Naive thymus-derived CD8-positive, alpha-beta T cell (primary cell): ENCODE measurements at places on chromosomes 5 and 9. TPM values are rescaled to one million over a fixed set of nuclear protein-coding genes. Genes with fewer than 3 reads are reported as not detected.

C5orf47 gene
- not detected for total RNA-seq

DNA sequence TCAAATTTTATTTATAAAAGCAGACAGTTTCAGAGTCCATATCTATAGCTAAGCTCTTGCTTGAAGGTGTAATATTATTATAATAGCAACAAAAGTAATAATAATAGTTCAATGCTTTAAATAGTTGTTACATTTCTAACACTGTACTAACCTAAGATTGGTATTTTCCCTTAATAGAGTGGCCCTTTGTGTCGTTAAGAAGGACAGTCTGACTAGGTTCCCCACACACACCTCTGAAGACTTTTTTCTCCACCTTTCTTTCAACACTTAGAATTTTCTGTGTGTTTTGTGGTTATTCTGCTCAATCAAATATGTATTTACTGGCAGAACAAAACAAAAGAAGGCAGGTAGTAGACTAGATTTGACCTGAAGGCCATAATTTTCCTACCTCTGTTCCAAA, 223.2 kb upstream of the ACO1 start:
- DNase-seq = no peak

RASGEF1C gene
- not detected for total RNA-seq

GRCh38 chr5:93300309-93300923, 280.6 kb downstream of the NR2F1-AS1 start:
- DNase-seq = no peak

- no peak for DNase-seq
These were observed 47.3 kb downstream of the TRIO start for GRCh38 chr5:14190194-14191164.

- DNase-seq = no peak
These were observed 13.7 kb upstream of the ADRA1B start for GRCh38 chr5:159902444-159903121.

GRCh38 chr5:110255194-110255593, 471.3 kb downstream of the TMEM232 start:
- no peak for DNase-seq

HIGD2A gene
- 75.3 TPM for total RNA-seq

FRMPD1 gene
- not detected for total RNA-seq
